Osteocyte (in vitro differentiated cells): ENCODE measurements at places on chromosomes 5 and 9. TPM values are rescaled to one million over a fixed set of nuclear protein-coding genes. Genes with fewer than 3 reads are reported as not detected.

BHMT2 gene
- total RNA-seq: not detected in 2 replicates

IFNA14 gene
- total RNA-seq: not detected in 2 replicates

ZNF658 gene
- total RNA-seq: 5.1 and 5.5 TPM in 2 replicates

NOXA1 gene
- 1.0 and 1.5 TPM in 2 replicates for total RNA-seq

STX17 gene
- total RNA-seq: 26.7 and 29.0 TPM in 2 replicates

DMGDH gene
- 1.1 and 2.4 TPM in 2 replicates for total RNA-seq

SLC4A9 gene
- not detected in 2 replicates for total RNA-seq

SARDH gene
- total RNA-seq: 0.21 and 0.56 TPM in 2 replicates

ECSCR gene
- total RNA-seq: 0.47 TPM in 1 of 2 replicates, not detected in the other

DNA sequence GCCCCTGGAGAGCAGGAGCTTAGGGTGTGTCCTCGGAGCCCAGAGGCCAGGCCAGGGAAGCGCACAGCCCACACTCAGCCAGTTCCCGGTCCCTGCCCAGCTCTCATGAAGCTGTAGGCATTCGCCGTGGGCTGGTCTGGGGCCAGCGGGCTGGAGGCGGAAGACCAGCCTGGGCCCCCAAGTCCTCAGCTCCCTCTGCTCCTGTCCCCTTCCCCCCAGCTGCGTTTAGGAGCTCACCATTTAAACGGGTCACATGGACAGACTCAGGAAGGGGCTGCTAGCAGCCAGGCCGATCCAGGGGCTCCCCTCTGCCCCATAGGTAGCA, 17.4 kb downstream of the DNLZ start:
- no peaks in the 10 kb centered on the region for H3K27me3 ChIP-seq
- DNase-seq: no peak
- H3K4me1 ChIP-seq: peaks cover 27% of the 10 kb centered on the region
- H3K4me3 ChIP-seq: no peak overlapping the region
- no peaks in the 10 kb centered on the region for H3K36me3 ChIP-seq

- DNase-seq: no peak
- no peaks in the 10 kb centered on the region for H3K36me3 ChIP-seq
- no peak overlapping the region for H3K4me3 ChIP-seq
- H3K27ac ChIP-seq: no peak overlapping the region
- no peaks in the 10 kb centered on the region for H3K4me1 ChIP-seq
- no peaks in the 10 kb centered on the region for H3K27me3 ChIP-seq
Measured at GRCh38 chr5:20678386-20678785, 690.4 kb upstream of the CDH18 start.

- no peaks in the 10 kb centered on the region for H3K36me3 ChIP-seq
- no peak for DNase-seq
- no peaks in the 10 kb centered on the region for H3K4me1 ChIP-seq
Measured at GRCh38 chr5:174283211-174284005, 237.9 kb downstream of the NSG2 start.

- H3K27ac ChIP-seq: no peak overlapping the region
- H3K4me1 ChIP-seq: peaks cover 7% of the 10 kb centered on the region
- H3K36me3 ChIP-seq: no peaks in the 10 kb centered on the region
Measured at GRCh38 chr9:19156805-19157204, 29.5 kb upstream of the PLIN2 start.

- H3K27ac ChIP-seq: no peak overlapping the region
- H3K27me3 ChIP-seq: no peaks in the 10 kb centered on the region
- no peak overlapping the region for H3K4me3 ChIP-seq
- DNase-seq: no peak
- H3K4me1 ChIP-seq: no peaks in the 10 kb centered on the region
- H3K36me3 ChIP-seq: no peaks in the 10 kb centered on the region
Measured at GRCh38 chr5:5629607-5629978, 207.1 kb downstream of the ICE1 start.

DNA sequence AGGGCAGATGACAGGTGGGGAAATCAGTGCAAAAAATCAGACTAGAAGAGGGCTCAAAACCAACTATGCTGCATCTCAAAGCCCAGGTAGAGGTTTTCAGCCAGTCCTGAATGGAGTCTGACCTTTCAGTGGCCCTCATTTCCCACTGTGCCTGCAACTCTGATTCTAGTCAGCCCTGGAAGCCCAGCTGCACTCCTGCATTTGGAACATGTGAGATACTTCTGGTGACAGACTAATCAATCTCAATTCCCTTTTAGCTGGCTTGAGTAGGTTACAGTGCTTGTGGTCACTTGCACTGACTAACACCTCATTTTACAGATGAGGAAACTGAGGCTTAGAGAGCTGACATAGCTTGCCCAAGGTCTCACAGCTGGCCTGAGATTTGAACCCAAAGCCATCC, 7.9 kb upstream of the ACSL6 start:
- H3K27ac ChIP-seq: no peak overlapping the region
- H3K4me1 ChIP-seq: no peaks in the 10 kb centered on the region
- no peak for DNase-seq
- H3K36me3 ChIP-seq: no peaks in the 10 kb centered on the region

- no peak for DNase-seq
- no peaks in the 10 kb centered on the region for H3K36me3 ChIP-seq
- no peak overlapping the region for H3K4me3 ChIP-seq
- no peak overlapping the region for H3K27ac ChIP-seq
- no peaks in the 10 kb centered on the region for H3K27me3 ChIP-seq
- peaks cover 34% of the 10 kb centered on the region for H3K4me1 ChIP-seq
Measured at GRCh38 chr9:127177231-127177630, 54.8 kb upstream of the ANGPTL2 start.

DNA sequence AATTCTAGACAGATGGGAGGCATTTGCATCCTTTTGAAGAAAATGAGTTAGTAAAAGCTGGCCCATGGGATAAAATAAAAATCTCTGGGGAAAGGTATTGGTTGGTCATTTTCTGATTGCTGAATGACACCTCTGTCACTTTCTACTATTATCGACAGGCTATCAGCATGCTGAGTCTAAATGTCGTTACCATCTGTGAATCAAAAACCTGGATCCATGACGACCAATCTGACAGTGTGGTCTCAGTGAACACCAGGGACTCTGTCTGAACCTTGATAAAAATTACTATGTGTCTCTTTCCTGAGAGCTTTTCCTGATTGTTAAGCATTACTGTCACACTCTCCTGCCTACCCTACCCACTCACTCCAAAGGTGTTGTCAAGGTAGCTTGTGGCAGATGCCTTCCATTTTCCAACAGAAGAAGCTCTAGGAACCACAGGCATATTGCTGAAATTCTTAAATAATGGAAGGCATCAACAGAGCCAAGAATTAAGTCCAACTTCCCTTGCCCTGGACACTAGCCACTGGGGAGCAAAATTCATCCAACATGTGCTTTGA, 12.6 kb upstream of the ASTN2 start:
- no peak overlapping the region for H3K27ac ChIP-seq
- no peaks in the 10 kb centered on the region for H3K27me3 ChIP-seq
- H3K4me1 ChIP-seq: no peaks in the 10 kb centered on the region
- H3K36me3 ChIP-seq: no peaks in the 10 kb centered on the region
- no peak overlapping the region for H3K4me3 ChIP-seq
- no peak for DNase-seq

GRCh38 chr5:172846677-172847076, 12.6 kb downstream of the ERGIC1 start:
- peaks cover 25% of the 10 kb centered on the region for H3K4me1 ChIP-seq
- peaks cover 2% of the 10 kb centered on the region for H3K36me3 ChIP-seq
- H3K27me3 ChIP-seq: no peaks in the 10 kb centered on the region
- no peak for DNase-seq

DNA sequence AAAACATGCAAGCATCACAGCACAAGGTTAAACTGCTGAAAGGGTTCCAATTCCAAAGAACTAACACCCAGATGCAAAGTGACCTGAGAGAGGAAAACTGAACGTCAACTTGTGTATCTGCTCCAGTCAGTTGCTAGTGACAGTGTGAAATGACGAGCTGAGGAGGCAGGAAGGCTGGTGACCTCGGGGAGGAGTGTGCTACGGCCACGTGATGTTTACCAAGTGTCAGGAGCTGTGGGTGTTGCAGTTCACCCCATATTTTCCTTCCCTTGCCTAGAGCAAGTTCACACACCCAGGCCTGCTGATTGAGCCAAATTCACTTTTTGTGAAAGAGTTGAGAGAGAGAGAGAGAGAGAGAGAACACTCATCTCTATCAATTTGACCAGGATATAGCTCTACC, 231.6 kb upstream of the ANKH start:
- H3K36me3 ChIP-seq: no peaks in the 10 kb centered on the region
- no peak for DNase-seq
- H3K4me1 ChIP-seq: no peaks in the 10 kb centered on the region

- no peak overlapping the region for H3K4me3 ChIP-seq
- H3K27me3 ChIP-seq: no peaks in the 10 kb centered on the region
- H3K27ac ChIP-seq: no peak overlapping the region
- no peaks in the 10 kb centered on the region for H3K4me1 ChIP-seq
- DNase-seq: no peak
Measured at GRCh38 chr9:15531380-15531779, 20.6 kb upstream of the PSIP1 start.

DNA sequence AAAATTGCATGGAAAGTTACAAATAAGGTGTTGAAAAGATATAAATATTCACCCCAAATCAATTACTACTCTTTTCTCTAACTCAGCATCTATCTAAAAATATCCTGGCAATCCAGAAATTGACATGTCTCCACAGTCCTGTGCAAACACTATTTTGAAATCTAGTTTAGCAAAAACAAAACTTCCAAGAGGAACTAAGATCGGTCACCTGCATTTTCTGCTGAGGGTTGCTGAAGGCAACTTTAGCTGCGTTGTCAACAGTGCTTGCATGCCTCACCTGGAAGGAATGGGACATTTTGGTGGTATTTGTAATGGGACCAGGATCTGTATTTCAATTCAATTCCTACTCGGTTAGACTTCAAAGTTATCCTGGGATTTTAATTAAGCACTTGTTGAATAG, 398.3 kb downstream of the NTRK2 start:
- no peak for DNase-seq
- H3K4me3 ChIP-seq: no peak overlapping the region
- H3K27me3 ChIP-seq: peaks cover 53% of the 10 kb centered on the region
- no peak overlapping the region for H3K27ac ChIP-seq

DNA sequence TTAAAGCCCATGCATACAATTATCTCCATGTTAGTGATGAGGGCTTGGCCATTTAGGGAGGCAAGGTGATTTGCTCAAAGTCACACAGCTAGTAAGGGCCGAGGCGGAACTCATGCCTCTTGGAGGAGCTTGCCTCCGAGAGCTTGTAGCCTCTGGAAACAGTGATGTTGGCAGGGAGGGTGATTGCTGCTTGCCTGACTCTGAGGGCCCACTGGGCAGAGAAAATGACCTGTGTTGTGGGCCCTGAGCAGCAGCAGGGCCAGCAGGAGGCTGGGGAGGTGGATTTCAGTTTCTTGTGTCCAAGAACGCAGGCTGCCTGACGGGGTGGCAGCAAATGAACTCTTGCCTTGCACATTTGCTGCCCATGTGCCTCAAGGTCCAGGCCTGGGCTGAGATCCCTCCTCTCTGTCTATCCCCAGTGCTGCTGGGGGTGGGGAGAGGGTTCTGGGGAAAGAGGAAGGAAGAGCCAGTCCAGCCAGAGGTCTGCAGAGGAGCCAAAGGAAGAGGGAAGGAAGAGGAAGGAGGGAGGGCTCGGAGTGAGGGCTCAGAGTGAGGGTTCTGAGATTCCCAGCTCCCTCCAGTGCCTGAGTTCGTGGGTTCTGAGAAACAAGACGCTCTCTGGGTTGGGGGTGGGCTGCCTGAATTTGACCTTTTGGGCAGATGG, 16.2 kb upstream of the PTGS1 start:
- H3K36me3 ChIP-seq: no peaks in the 10 kb centered on the region
- DNase-seq: no peak
- H3K27ac ChIP-seq: no peak overlapping the region
- H3K4me3 ChIP-seq: no peak overlapping the region

GRCh38 chr5:168209244-168209995, 82.0 kb upstream of the WWC1 start:
- H3K4me1 ChIP-seq: no peaks in the 10 kb centered on the region
- no peak for DNase-seq
- no peaks in the 10 kb centered on the region for H3K36me3 ChIP-seq
- peaks cover 9% of the 10 kb centered on the region for H3K27me3 ChIP-seq
- no peak overlapping the region for H3K4me3 ChIP-seq
- no peak overlapping the region for H3K27ac ChIP-seq

GRCh38 chr5:1008451-1009358, at the start of gene NKD2:
TSS of gene NKD2 (plus strand) at chr5:1008802. CDS start at chr5:1009058, 256 bp downstream.
- H3K36me3 ChIP-seq: no peaks in the 10 kb centered on the region
- peaks cover 55% of the 10 kb centered on the region for H3K27me3 ChIP-seq
- peak; percentile 84 for DNase-seq
- H3K4me1 ChIP-seq: peaks cover 7% of the 10 kb centered on the region
- H3K4me3 ChIP-seq: peak within 1 kb of the TSS; percentile 55

GRCh38 chr9:106704056-106704615, 158.8 kb upstream of the ZNF462 start:
- H3K36me3 ChIP-seq: no peaks in the 10 kb centered on the region
- H3K4me1 ChIP-seq: peaks cover 17% of the 10 kb centered on the region
- H3K27ac ChIP-seq: no peak overlapping the region
- DNase-seq: no peak
- H3K4me3 ChIP-seq: no peak overlapping the region

DNA sequence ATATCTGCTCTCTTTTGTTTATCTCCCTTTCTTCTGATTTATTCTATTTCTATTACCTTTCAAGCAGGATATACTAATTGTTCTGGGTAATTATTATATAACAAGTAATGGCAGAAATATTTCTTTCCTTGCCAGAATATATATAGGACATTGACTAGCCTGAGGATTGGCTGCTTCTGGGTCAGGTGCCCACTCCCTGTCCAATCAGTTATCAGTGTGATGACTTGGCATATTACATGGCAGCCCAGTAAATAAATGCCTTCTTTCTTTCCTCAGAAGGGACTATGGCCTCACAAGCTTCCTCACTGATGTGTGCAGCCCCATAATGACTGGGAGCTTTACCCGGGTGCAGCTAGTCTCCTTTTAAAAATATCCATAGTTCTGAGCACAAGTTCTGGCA, 301.1 kb downstream of the EFNA5 start:
- H3K27me3 ChIP-seq: no peaks in the 10 kb centered on the region
- DNase-seq: no peak

GRCh38 chr5:33807771-33808170, 84.0 kb downstream of the ADAMTS12 start:
- peak overlapping the region; percentile 25 for H3K27ac ChIP-seq
- peak; percentile 15 for DNase-seq
- H3K4me1 ChIP-seq: peaks cover 39% of the 10 kb centered on the region
- no peaks in the 10 kb centered on the region for H3K36me3 ChIP-seq

GRCh38 chr5:56369361-56369811, 136.3 kb upstream of the ANKRD55 start:
- H3K4me1 ChIP-seq: peaks cover 2% of the 10 kb centered on the region
- no peaks in the 10 kb centered on the region for H3K27me3 ChIP-seq
- DNase-seq: no peak
- no peaks in the 10 kb centered on the region for H3K36me3 ChIP-seq

DNA sequence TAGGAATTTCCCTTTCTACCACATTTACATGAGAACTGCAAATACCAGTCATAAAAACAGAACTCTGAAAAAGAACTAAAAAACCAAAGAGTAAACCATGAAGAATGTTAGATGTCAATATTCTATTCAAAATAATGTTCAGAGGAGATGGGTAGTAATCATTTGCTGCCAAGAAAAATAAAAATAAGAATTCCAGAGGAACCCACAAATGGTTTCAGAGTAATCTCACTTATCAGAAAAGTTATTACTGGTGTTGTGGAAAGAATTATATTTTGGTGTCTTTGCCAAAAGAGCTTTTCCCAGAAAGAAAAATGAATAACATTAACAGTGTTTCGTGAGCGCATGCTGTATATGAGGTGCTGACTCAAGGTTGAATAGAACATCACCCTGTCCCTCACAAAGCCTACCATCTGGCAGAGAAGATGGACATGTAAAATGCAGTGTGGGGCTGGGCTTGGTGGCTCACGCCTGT, 35.6 kb downstream of the GPR21 start:
- H3K27ac ChIP-seq: peak overlapping the region; percentile 94
- H3K4me3 ChIP-seq: no peak overlapping the region
- DNase-seq: no peak
- peaks cover 94% of the 10 kb centered on the region for H3K4me1 ChIP-seq
- no peaks in the 10 kb centered on the region for H3K27me3 ChIP-seq

- no peak overlapping the region for H3K4me3 ChIP-seq
- peak overlapping the region; percentile 15 for H3K27ac ChIP-seq
- no peak for DNase-seq
Measured at GRCh38 chr5:16992444-16992843, 56.4 kb upstream of the MYO10 start.
